HCT116 (cell line): ENCODE measurements at places on chromosomes 1 and 21. TPM values are rescaled to one million over a fixed set of nuclear protein-coding genes. Genes with fewer than 3 reads are reported as not detected.

DNA sequence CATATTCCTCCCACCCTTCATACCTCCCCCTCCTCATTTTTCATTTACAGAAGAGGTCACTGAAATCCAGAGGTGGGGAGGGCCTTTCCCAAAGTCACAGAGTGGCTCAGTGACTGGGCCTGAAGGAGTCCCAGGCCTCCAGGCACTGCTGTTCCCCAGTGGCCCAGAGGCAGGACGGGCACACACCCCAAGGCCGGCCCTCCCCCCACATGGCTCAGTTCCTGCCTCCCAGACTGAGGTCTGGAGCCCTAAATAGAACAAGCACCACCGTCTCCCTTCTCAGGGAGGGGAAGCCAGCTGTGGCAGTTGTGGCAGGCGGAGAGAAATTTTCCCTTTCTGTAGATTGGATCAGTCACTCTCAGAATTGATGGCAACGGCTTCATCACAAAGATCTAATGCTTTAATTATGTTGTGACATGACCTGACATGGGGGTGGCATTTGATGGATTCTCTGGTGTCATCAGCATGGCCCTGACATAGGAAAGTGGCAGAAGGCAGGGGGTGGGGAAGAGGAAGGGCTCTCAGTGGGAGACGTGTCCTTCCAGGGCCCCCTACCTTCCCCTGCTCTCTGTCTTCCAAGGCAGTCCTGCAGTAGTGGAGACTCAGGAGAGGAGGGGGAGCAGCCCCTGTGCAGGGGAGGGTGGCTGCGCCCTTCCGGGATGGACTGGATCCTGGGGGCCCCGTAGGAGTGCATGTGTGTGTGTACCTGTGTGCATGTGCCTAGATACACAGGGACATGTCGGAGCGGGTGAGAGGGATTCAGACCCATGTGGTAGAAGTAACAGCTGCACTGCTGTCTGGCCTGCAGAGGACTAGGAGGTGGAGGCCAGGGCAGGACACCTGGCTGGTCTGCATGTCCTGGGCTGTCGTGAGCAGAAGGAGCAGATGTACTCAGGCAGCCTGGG, 41.2 kb upstream of the FOXO6 start:
- DNase-seq, result no peak
- no peak overlapping the region for H3K4me3 ChIP-seq
- no peak overlapping the region for H3K27ac ChIP-seq
- no peaks in the 10 kb centered on the region for H3K4me1 ChIP-seq
- no peaks in the 10 kb centered on the region for H3K27me3 ChIP-seq
- H3K36me3 ChIP-seq, result no peaks in the 10 kb centered on the region

DNA sequence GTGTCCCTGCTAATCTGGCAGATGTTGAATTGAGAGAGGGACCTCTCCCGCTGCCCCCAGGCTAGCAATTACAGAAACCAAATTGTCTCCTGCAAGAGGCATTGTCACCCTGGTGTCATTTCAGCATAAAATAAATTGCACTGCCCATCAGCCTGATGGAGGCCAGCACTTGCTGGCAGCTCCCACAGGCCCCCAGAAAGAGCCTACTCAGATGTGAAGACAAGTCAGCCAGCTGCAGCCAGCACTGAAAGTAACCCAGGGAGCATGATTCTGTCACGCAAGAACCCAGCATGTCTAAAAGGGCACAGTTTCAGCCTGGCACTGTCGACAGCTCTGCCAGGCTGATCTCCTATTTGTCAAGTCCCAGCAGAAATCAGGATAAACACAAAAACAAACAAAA, 110.3 kb upstream of the CTTNBP2NL start:
- no peaks in the 10 kb centered on the region for H3K4me1 ChIP-seq
- DNase-seq, result no peak
- H3K27me3 ChIP-seq, result peaks cover 30% of the 10 kb centered on the region
- no peak overlapping the region for H3K27ac ChIP-seq
- H3K4me3 ChIP-seq, result no peak overlapping the region

DNA sequence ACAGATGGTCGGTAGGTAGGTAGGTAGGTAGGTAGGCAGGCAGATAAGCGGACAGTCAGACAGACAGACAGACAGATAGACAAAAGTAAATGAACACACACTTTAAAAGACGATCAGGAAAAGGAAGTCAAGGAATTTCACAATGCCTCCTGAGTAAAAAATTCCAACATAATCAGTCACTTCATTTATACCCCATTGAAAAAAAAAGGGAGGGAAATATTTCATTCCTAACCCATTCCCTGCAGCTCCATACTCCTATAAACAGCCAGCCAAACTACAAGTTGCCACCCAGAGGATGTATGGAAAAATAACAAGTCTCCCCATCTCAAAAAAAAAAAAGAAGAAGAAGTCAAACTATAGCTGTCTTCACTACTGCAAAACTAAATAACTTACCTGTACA, 43.4 kb downstream of the ZZZ3 start:
- H3K36me3 ChIP-seq, result peaks cover 6% of the 10 kb centered on the region; the same call in 1 of the 2 replicates
- peaks cover 8% of the 10 kb centered on the region; the same call in 1 of the 2 replicates for H3K4me1 ChIP-seq
- DNase-seq, result no peak
- H3K27ac ChIP-seq, result no peak overlapping the region

DNA sequence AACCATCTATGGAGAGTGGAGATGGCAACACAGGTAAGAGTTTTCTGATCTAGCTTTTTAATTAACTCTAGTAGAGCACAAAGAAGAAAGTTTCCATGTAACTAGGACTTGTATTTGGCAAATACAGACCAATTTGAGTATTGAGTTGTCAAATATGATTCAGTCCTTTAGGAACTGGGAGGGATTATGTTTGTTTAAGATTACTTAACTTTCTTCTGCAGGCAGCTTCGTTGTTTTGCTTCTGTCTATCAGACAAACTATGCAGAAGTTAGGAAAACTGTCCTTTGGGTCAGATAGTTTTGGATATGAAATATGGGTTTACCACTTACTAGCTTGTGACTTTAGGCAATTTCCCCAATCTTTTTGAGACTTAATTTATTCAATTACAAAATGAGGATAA, 111.8 kb downstream of the POU2F1 start:
- H3K4me3 ChIP-seq, result no peak overlapping the region
- no peaks in the 10 kb centered on the region for H3K36me3 ChIP-seq
- H3K27me3 ChIP-seq, result no peaks in the 10 kb centered on the region
- no peak overlapping the region for H3K27ac ChIP-seq
- DNase-seq, result no peak

DNA sequence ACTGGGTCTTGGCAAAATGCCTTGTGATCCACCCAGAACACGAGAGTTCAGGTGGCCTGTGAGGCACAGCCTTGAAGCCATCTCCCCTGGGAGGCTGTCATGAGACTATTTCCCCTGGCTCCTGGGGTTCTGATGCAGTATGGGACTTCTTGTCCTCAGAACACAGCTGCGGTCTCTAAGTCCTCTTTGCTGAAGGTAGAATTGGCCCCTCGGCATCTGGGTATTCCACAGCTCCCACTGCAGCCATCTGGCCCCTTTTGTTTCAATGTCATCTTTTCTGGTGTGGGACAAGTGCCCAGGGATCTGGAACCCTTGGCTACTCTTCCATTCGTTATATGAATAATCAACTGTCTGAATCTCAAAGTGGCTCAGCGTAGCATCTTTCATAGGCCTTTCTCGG, 17.0 kb upstream of the LY9 start:
- H3K27ac ChIP-seq, result no peak overlapping the region
- peaks cover 10% of the 10 kb centered on the region; the same call in 1 of the 2 replicates for H3K4me1 ChIP-seq
- no peaks in the 10 kb centered on the region for H3K27me3 ChIP-seq
- H3K36me3 ChIP-seq, result no peaks in the 10 kb centered on the region

GRCh38 chr1:211613108-211613947, 34.4 kb upstream of the SLC30A1 start:
- no peak for DNase-seq
- H3K4me1 ChIP-seq, result peaks cover 15% of the 10 kb centered on the region
- H3K27ac ChIP-seq, result no peak overlapping the region
- no peaks in the 10 kb centered on the region for H3K27me3 ChIP-seq
- H3K4me3 ChIP-seq, result no peak overlapping the region

GRCh38 chr1:69791311-69791710, 223.6 kb downstream of the LRRC7 start:
- no peak for DNase-seq
- peaks cover 28% of the 10 kb centered on the region for H3K27me3 ChIP-seq
- no peaks in the 10 kb centered on the region for H3K36me3 ChIP-seq
- H3K4me1 ChIP-seq, result no peaks in the 10 kb centered on the region
- no peak overlapping the region for H3K27ac ChIP-seq

- H3K4me3 ChIP-seq, result no peak overlapping the region
- DNase-seq, result no peak
- H3K4me1 ChIP-seq, result no peaks in the 10 kb centered on the region
- no peak overlapping the region for H3K27ac ChIP-seq
- no peaks in the 10 kb centered on the region for H3K36me3 ChIP-seq
Observed at GRCh38 chr21:39840373-39841097, 26.7 kb upstream of the PCP4 start.

DNA sequence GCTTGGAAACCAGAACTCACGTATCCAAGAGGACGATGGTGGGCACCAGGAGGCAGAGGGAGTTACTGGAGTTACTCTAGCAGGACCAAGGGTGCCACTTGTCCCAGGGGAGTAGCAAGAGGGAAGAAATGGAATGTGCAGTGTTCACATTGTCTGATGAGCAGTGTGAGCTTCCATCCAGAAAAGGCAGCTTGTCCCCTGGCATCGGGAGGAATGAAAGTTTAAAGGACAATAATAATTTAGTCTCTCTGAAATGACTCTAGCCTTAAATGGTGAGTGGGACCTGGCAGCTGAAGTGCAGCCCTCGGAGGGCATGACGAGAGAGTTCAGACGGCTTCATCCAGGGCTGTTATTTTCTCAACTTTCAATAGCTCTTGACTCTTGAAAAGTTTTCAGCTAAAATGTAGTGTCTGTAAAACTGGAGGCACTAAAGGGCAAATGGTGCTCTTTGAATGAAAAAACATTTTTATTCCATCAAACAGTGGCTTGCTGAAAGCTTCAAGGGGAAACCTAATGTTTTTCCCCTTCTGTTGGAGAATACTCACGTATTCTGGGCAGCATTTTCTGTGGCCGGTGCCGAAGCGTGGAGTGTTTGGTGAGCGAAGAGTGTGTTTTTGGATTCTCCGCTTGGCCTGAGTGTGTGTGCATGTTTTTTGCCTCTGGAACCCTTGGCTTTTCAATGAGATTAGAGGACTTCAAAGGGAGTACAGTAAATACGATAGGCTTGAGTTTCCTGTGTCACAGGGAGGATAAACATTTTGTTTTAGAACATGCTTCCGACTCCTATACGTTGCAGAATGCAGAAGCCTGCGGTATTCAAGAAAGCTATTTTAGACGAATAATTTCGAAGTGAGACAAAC, 157.3 kb downstream of the GALNT2 start:
- no peaks in the 10 kb centered on the region for H3K27me3 ChIP-seq
- no peak for DNase-seq
- H3K4me1 ChIP-seq, result no peaks in the 10 kb centered on the region
- no peak overlapping the region for H3K4me3 ChIP-seq
- no peaks in the 10 kb centered on the region for H3K36me3 ChIP-seq
- no peak overlapping the region for H3K27ac ChIP-seq

- no peaks in the 10 kb centered on the region for H3K36me3 ChIP-seq
- DNase-seq, result no peak
- H3K4me3 ChIP-seq, result no peak overlapping the region
Observed at GRCh38 chr1:218665221-218665620, 320.1 kb downstream of the TGFB2 start.

DNA sequence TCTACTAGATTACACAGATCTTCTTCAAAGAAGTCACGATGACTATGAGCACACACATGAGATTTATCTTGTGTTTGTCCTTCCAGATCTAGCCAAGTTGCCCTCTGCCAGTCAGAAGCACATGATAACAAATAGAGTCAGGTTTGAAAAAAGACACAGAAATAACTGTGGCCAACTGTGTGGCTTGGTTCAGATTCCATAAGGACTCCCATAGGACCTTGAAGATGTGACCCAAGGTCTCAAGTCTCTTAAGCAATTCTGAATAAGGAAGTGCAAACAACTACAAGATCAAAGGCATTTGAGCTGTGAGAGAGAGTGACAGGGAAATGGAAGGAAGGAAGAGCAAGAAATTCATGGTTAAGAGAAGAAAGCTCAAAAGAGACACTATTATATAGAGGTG, 194.0 kb downstream of the PLPP3 start:
- H3K27ac ChIP-seq, result no peak overlapping the region
- no peaks in the 10 kb centered on the region for H3K36me3 ChIP-seq
- H3K4me3 ChIP-seq, result no peak overlapping the region
- H3K4me1 ChIP-seq, result no peaks in the 10 kb centered on the region; the same call in 1 of the 2 replicates
- peaks cover 11% of the 10 kb centered on the region for H3K27me3 ChIP-seq
- no peak for DNase-seq

- H3K4me3 ChIP-seq, result no peak overlapping the region
- H3K36me3 ChIP-seq, result no peaks in the 10 kb centered on the region
- DNase-seq, result no peak
- no peak overlapping the region for H3K27ac ChIP-seq
- H3K4me1 ChIP-seq, result peaks cover 18% of the 10 kb centered on the region
Observed at GRCh38 chr1:41875487-41875886, 43.2 kb downstream of the HIVEP3 start.

GRCh38 chr21:45113543-45113942, 39.2 kb downstream of the ADARB1 start:
- no peaks in the 10 kb centered on the region for H3K27me3 ChIP-seq
- no peak overlapping the region for H3K4me3 ChIP-seq
- no peaks in the 10 kb centered on the region for H3K4me1 ChIP-seq
- no peak overlapping the region for H3K27ac ChIP-seq

DNA sequence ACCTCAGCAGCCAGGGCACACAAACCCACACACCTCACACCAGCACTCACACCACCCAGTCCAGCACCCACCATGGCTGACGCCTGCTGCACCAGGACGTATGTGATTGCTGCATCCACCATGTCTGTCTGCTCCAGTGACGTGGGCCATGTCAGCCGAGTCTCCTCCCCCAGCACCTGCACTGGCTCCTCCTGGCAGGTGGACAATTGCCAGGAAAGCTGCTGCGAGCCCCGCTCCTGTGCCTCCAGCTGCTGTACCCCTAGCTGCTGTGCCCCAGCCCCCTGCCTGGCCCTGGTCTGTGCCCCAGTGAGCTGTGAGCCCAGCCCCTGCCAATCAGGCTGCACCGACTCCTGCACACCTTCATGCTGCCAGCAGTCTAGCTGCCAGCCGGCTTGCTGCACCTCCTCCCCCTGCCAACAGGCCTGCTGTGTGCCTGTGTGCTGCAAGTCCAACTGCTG, at the start of gene KRTAP10-8:
Gene KRTAP10-8, plus strand, starts transcription at position 51 of the 458 bp plus-strand sequence. Its CDS starts 22 bp downstream, at position 73.
- no peaks in the 10 kb centered on the region for H3K27me3 ChIP-seq
- H3K36me3 ChIP-seq, result no peaks in the 10 kb centered on the region
- no peak for DNase-seq
- no peak within 1 kb of the TSS for H3K27ac ChIP-seq
- H3K4me3 ChIP-seq, result no peak within 1 kb of the TSS
- no peaks in the 10 kb centered on the region for H3K4me1 ChIP-seq

DNA sequence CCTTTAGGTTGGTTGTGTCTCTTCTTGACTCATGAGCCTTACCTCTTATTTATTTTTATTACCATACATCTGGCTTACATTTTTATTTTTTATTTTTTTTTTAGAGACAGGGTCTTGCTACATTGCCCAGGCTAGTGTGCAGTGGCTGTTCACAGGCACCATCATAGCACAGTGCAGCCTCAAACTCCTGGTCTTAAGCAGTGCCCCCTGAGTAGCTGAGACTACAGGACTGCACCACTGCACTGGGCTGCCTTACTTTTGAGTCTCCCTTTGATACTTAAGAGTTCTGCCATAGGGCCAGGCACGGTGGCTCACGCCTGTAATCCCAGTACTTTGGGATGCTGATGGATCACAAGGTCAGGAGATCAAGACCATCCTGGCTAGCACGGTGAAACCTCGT, 76.4 kb upstream of the MACF1 start:
- no peaks in the 10 kb centered on the region for H3K27me3 ChIP-seq
- no peak for DNase-seq
- no peaks in the 10 kb centered on the region for H3K36me3 ChIP-seq
- H3K4me3 ChIP-seq, result no peak overlapping the region
- H3K4me1 ChIP-seq, result peaks cover 50% of the 10 kb centered on the region

The BNIPL gene
- total RNA-seq, result 0.86 TPM

The ITLN1 gene
- total RNA-seq, result not detected

The SLC22A15 gene
- total RNA-seq, result 3.1 TPM

The PLA2G2D gene
- not detected for total RNA-seq

The GIPC2 gene
- 0.07 TPM for total RNA-seq

The KCNN3 gene
- 1.1 TPM for total RNA-seq

The S100A10 gene
- 340 TPM for total RNA-seq
